ENCODE measurements at places on chromosomes 7 and 10.

DNA sequence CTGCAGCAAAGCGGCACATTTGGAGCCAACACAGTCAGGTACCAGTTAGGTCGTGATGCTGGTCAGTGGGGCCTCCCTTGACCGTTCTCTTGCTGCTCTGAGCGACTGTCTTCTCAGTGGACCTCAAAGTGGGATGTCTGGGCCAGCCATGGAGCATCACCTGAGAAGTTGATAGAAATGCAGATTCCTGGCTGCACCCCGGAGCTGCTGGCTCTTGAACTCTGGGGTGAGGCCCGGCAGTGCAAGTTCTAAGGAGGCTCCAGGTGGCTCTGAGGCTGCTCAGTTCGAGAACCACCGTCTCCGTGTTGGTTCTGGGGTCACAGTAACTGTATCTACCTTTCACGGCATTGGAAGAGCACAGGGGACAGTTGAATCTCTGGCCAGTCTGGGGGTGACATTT is 147.5 kb downstream of the WDR37 start:
- DNase-seq, result no peak

DNA sequence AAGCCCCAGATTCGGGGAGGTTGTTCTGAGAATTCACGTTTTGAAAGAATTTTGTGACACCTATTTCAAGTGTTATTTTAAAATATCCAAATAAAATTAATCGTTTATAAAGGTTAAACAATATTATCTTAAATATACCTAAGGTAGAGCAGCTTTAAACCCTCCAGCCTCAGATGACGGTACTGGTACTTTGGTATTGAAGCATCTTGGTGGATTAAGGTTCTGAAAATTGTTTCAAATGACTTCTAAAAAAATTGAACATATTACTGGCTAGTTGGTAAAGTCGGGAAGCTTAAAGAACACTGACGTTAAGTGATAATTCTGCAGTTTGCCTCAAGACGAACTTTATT is 392 bp upstream of the HUS1 start:
- no peak for DNase-seq

DNA sequence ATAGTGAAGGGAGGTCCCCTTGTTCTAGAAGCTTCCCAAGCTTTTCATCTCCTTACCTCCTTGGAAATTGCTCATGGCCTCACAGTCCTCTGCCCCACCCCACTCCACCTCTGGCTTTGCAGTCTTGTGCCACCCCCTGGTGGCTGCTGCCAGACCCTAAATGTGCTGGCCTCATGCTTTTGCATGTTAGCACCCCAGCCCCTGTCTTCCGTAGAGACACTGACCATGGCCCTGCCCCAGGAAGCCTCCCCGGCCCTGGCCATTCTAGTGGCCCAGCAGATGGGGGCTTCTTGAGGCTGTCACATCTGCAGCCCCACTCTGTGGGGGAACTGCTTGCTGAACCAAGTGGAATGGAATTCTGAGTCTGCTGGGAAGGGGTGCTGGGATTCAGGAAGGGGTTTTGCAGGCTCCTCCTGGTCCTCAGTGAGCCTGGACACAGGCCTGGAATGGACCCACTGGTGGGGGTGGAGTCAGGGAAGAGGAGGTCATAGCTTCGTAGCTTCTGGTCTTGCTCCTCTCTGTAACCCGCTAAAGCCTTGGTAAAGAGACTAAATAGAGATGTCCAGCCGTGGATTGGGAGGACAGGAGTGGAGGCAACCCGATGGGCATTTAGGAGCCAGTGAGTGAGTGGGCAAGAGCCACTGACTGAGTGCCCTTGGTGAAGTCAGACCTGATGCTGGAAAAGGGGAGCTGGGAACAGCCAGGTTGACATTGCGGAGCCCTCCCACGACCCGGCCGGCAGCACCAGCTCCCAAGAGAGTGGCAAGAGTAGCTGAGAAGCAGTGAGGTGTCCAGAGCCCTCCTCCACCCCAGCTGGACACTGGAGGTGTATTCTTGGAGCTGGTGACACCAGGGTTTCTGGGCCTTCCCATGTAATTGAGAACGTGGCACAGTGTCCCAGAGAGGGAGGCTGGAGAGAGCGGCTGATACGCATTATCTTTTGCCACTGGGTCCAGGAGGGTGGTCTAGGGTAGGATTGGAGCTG is 20.9 kb downstream of the RAMP3 start:
- DNase-seq, result no peak

GRCh38 chr7:106836816-106837215 is 28.3 kb upstream of the PIK3CG start:
- no peak for DNase-seq

Measured in epithelial cell of proximal tubule (primary cell).